ENCODE measurements at places on chromosomes 3 and 15.
A peak's percentile ranks its signal among the peaks of the same experiment; 100 is the strongest.

DNA sequence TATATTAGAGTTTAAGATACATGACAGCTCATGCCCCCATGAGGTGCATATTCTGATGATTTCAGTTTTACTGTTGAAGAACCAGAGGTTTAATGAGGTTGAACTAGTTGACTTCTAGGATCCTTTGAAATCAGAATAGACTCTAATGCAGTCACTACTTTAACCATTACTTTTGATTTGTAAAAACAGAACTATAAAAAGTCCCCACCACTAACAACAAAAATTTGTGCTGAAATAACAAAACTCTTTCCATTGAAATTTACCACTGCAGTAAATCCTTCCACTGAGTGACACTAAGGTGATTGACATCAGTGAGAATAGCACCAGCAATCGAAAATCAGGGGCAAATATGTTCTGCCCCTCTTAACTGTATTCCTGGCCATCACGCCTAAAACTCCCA is 214.1 kb downstream of the SHQ1 start:
- peak; percentile 17 for DNase-seq

DNA sequence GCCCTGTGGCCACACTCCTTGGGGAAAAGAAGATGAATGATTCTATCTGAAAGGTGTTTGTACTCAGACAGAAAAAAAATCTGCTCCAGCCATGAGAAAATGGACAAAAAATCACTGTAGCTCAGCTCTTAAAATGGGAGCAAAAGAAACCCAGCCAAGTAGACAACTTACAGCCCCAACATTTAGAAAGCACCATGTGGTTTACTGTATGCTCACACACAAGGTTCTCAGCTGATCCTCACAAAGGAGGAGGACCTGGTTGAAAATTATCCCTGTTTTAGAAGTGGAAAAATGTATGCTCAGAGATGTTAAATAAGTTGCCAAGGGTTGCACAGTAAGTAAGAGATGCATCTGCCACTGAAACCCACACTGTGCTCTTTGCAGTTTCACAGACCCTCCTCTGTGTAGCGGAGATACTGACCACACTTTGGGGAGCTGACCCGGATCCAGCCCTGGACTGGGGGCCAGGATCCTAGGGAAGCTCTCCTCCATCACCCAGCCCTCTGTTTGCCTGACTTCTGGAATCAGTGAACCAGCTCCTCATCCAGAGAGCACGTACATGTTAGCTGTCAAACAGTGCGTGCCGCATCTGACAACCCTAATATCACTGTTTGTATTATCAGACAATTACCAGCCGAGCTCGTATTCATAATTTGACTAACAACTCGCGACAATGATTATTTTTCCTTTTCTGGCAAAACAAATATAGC is 32.7 kb upstream of the TPRG1 start:
- no peak for DNase-seq

GRCh38 chr3:96480881-96481280 is 333.5 kb upstream of the EPHA6 start:
- no peak for DNase-seq

DNA sequence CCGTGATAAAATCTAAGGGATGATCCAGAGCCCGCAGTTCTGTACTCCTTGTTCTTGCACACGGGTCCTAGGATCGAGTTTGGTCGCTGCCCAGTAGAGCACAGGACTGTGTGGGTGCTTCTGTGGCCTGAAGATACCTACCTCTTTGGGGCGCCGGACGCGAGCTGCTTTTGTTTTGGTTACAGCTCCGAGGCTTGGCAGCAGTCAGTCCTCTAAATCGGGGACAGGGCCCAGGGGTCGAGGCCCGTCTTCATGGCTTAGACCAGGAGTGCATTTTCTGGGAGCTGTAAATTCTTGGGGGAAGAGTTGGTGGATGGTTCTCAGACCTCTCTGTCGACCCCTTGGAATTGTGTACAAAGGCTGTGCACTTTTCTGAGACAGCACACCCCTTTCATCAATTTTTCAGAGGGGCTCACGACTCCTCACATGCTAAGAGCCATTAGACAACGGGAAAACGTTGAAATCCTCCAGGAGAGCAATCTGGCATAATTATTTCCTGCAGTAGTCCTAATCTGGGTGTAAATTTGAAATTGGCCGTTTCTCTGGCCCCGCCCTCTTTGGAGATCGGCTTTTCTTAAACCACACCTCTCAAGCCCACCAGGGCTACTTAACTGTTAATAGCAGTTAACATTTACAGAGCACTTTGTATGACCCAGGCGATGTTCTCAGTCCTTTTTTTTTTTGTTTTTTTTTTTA is 928 bp downstream of the CEP97 start:
- peak; percentile 59 for DNase-seq

DNA sequence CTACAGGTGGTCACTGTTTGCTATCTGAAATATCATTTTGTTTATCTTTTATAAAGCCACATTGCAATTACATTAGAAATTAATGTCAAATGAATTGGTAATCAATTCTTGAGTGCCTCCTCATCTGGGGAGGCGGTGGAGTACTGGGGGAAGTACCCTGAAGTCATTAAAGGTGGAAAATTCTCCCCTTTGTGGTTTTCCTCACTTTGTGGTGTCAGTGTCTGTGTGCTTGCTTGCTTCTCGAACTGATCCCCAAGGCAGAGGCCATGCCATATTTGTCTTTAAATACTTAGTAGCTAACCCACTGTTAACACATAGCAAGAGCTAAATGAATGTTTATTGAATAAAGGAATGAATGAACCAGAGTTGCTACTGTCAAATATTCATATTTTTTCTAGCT is 40.5 kb upstream of the CCK start:
- peak; percentile 30 for DNase-seq

GRCh38 chr3:101043687-101044078 is 50.5 kb upstream of the ABI3BP start:
- DNase-seq, result no peak

- DNase-seq, result no peak
Measured at GRCh38 chr3:180036092-180036670, 556 bp downstream of the PEX5L start.

DNA sequence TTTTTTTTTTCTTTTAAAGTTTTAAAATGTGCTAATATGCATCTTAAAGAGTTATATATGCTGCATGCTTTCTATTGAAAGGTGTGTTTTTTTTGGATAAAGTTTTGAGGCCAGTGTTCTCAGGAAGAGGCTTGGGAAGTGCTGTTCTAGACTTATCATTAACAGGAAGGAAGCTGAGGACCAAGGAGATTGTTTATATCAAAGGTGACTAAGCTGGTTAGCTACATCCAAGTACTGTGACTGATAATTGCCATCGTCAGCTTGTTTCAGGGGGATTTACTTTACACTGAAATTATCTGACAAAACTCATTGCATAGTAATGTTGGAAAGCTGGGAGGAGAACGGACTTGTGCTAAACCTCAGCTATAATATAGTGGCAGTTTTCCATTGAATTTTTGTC is 36.3 kb upstream of the UTS2B start:
- DNase-seq, result no peak

DNA sequence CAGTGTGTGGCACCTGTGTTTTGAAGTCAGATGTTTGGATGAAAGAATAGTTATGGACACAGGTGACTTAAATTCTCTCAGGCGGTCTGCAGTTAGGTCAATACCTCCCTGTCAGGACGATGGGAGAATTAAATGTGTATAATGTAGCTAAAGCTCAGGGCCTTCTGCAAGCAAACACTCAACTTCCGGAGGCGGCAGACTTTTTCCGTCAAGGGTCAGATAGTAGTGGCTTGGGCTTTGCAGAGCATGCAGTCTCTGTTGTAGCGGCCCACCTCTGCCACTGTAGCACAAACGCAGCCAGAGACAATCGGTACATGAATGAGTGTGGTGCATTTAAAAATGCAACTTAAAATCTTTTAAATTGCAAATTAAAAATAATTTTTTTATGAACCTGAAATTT is 47.4 kb downstream of the CMTM8 start:
- DNase-seq, result no peak

GRCh38 chr3:57059411-57059810 is 1.1 kb upstream of the SPATA12 start:
- DNase-seq, result no peak

GRCh38 chr15:81263477-81263876 is 60.5 kb downstream of the STARD5 start:
- DNase-seq, result no peak

DNA sequence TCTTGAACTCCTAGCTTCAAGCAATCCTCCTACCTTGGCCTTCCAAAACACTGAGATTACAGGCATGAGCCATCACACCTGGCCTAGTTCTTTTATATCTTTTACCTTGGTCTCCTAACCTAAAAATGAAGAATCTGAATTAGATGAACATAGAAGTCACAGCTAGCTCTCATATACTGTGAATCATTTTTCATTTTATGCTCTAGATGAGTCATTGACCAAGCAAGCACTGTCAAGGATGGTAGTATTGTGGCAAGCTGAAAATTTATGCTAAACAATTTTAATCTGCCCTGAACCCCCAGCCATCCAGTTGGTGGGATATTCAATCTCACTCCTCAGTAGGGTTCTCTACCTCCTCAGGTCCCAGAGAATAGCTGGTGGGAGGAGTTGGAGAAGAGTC is 48.3 kb upstream of the DNAJC13 start:
- DNase-seq, result no peak

DNA sequence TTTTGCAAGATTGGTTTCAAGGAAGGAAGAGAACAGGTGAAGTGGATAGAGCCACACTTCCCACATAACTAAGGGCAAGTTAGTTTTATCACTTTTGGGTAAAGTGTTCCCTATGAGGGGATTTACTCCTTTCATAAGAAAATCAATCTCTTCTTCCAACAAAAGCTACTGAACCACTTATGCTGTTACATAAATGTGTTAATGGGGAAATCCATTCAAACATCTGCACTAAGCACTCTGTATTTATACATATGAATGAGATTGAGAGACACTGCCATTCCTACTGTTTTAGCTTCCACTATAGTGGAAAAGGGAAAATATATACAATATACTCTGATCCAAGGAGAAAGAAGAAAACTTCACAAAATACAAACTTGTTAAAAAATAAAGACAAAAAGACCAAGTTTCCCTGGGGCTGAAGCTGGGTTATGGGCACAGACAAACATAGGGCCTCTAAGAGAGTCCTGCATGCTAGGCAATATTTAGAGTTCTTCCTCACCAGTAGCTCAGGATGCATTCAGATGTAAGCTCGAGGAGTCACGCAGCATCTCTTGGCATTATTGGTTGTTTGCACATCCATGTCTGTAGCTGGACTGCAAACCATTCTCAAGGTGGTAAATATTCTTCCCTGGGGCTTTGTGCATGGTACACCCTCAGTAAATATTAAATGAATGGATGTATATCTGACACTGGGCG is 454.2 kb downstream of the FGF12 start:
- no peak for DNase-seq

- peak; percentile 58 for DNase-seq
Measured at GRCh38 chr3:12194669-12195161, 36.0 kb upstream of the TIMP4 start.

DNA sequence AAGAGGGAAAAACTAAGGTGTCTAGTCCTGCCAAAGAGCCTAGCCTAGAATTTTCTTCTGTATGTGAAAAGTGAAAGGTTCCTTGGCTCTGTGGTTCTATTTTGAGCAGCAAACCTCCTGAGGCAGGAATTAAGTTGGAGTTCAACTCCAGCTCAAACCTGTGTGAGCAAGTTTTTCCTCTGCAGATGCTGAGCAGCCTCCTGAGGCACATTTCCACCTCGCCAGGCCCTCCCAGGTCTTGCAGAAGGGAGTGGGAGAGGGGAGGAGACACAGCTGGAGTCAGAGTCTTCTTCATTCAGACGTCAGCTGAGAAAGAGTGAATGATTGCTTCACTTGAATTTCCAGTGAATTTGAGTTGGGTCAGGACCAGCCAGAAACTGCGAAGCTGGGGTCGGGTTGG is 69.5 kb upstream of the ETV5 start:
- no peak for DNase-seq

GRCh38 chr15:38531509-38531908 is 33.1 kb downstream of the RASGRP1 start:
- DNase-seq, result no peak

DNA sequence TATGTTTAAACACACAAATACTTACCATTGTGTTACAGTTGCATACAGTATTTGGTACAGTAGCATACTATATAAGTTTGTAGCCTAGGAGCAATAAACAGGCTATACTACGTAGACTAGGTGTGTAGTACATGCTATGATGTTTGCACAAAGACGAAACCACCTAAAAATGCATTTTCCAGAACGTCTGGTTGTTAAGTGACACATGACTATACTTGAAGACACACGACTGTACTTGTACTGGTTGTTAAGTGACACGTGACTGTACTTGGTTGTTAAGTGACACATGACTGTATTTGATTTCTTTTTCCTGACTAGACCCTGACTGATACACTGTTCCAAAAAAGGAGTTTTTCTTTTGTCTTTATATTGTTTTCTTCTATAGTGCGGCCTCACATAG is 34.1 kb downstream of the RAB8B start:
- DNase-seq, result no peak

DNA sequence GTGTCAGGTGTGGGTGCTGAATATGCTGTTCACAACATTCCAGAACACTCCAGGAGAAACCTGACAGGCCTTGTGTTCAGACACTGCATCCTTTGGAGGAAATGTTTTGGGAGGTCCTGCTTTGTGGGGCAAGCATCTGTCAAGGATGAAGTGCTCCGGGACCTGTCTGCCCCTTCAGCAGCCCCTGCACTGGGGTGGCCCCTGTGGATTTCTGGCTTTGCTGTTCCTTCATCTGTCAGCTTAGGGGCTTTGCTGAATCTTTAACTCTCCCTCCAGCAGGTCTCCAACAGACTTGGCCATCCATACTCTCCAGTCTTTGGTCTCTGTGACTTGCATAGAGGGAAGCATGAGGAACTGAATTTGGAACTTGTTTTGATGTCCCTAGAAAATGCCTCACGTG is 3.1 kb downstream of the PRR23E start:
- no peak for DNase-seq

DNA sequence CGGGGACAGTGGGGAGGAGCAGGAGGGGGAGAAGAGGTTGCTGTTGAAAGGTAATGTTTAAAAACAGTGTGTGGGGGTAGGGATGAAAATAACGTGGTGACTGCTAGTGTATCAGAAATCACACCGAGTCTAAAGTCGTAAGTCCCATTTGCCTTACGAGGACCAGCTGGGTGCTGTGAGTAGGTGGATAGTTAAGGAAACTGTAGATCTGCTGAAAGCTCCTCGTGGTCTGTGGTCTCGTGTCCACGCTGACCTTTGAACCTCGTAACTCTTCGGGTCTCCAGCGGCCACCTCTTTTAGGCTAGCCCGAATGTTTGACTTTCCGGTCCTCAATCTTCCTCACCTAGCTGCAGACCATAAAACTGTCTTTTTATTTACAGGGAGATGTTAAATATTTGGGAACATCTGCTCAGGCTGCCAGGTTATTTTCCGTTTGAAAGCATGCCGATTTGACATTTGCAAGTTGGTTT is 29.3 kb upstream of the ST3GAL6 start:
- peak; percentile 30 for DNase-seq

Measured in activated CD8-positive, alpha-beta T cell treated with anti-CD3 and anti-CD28 coated beads for 36 hours (primary cell).